ENCODE measurements at places on chromosomes 7 and 10. TPM values are rescaled to one million over a fixed set of nuclear protein-coding genes. Genes with fewer than 3 reads are reported as not detected.

COL1A2 gene
- total RNA-seq, result 0.30 TPM

CNTNAP2 gene
- 0.19 TPM for total RNA-seq

CDK1 gene
- total RNA-seq, result 99.7 TPM

PLPP4 gene
- not detected for total RNA-seq

SLC26A5 gene
- total RNA-seq, result not detected

SORBS1 gene
- 0.54 TPM for total RNA-seq

SFTPA1 gene
- not detected for total RNA-seq

IQUB gene
- total RNA-seq, result 0.06 TPM

TRIM50 gene
- not detected for total RNA-seq

ITPRID1 gene
- total RNA-seq, result not detected

LIPM gene
- not detected for total RNA-seq

DYNC1I1 gene
- 0.10 TPM for total RNA-seq

TMEM72 gene
- total RNA-seq, result not detected

PTTG1IP2 gene
- not detected for total RNA-seq
